Right lobe of liver (tissue), 6 donors: ENCODE measurements at places on chromosomes 11 and 22.
A peak's percentile ranks its signal among the peaks of the same experiment; 100 is the strongest.

DNA sequence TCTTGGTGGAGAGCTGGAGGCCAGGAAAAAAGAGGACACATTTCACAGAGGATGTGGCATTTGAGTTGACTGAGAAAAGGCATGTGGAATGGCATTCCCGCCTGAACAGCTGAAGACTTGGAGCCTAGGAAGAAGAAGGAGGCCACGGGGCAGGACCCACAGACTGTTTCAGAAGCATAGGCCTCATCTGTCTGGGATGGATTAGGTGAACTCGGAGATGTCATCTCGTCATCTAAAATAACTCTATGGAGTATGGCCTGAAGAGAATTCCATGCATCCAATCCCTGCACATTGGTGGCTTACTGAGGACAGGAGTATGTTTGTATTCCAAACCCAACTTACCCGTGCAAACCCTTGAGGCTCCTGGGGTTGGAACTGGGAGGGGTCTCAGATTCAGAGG is 16.4 kb downstream of the SPATA19 start:
- no peak for DNase-seq

DNA sequence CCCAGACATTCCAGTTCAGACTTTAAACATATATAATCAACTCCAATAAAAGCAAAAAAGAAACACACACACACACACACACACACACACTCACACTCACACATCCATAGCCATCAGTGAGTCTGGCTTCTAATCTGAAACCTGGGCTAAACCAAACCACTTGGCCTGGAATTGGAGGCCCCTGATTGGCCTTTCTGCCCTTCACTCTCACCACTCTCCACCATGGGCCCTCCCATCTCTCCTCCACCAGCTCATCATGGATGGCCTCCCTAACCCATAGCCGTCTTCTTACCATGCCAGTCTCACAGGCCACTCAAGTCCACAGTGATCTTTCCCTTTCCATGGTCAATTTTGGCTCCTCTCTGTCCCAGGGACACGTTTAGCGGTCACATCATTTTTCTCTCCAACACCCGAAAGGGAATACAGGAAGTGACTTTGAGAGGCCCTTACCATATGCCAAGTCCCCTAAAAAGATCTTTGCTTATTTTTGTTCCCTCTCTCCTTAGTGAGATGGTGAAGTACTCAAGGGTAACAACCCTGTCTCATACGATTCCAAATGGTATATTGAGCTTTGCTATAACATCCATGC is 66.6 kb downstream of the ENDOD1 start:
- no peak for DNase-seq

DNA sequence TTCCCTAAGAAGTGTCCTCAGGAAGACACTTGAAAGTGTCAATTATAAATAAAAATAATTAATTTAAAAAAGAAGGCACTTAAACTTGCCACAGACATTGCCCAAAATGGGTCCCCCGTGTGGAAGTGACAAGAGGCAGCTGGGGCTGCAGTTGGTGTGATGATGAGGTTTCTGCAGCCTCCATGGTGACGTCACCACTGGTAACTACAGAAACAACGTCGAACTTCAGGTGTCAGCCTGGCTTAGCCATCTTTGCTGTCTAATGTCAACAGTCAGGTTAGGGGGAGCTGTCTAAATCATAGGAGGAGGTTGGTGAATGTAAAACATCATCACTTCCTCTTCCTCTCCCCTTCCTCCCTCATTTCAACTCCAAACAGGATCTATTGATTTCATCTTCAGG is 328.6 kb downstream of the MN1 start:
- no peak for DNase-seq

DNA sequence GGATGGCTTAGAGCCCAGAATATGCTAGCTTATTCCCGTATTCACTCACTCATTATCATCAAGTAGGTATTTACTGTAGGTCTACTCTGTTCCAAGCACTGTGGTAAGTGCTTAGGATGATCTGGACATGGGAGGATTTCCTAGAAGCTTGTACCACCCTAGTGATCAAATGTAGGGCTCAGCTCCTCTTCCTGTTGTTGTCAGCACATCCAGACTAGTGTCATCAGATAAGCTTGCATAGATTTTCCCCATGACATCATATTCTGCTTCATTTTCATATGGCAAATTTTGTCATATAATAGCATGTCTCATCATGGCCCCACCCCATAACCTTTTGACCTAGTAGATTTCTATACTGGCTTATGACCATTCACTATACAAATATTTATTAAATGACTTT is 19.3 kb upstream of the NUCB2 start:
- DNase-seq, result no peak

GRCh38 chr11:2524446-2525165 is 79.8 kb downstream of the KCNQ1 start:
- no peak for DNase-seq

DNA sequence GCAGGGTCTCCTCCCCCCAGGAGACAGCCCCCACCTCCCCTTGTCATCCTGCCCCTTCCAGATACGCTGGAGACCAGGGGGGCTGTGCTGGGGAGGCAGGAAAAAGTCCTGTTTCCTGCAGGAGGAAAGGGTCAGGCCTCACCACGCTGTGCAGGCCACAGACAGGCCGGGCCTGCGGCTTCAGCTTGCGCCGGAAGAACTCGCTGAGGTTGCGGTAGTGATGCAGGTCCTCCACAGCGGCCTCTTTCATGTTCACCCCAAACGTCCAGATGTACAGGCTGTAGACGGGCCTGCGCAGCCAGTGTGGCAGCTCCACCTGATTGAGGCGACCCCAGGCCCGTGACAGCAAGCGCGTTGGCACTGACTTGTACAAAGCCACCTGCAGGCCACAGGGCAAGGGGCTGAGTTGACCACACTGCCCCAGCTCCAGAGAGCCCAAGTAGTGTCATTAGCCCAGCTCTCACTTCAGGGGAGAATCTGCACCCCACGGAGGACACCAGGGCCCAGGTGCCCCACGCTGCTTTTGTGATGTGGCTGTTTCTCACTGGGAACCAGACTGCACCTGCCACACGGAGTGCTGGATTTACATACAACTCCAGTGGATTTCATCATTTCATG is 40.4 kb downstream of the PISD start:
- no peak for DNase-seq

GRCh38 chr11:64359712-64360445 is 917 bp downstream of the RPS6KA4 start:
- no peak for DNase-seq

DNA sequence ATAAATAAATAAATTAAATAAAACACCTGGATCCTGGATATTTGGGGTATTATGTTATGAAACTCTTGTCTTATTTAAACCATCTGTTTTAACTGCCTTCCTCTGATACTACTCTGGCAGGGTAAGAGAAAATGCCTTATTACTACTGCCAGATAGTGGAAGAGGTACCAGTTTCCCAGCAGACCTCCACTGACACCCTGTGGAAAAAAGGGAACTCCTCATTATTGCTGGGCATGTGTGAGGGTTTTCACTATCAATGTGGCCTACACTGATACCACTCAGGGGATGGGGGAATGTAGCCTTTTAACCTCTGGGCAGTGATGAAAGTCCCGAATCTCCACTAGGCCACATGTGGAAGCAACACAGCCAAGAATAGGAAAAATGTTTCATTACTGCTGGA is 121.0 kb downstream of the LUZP2 start:
- no peak for DNase-seq

DNA sequence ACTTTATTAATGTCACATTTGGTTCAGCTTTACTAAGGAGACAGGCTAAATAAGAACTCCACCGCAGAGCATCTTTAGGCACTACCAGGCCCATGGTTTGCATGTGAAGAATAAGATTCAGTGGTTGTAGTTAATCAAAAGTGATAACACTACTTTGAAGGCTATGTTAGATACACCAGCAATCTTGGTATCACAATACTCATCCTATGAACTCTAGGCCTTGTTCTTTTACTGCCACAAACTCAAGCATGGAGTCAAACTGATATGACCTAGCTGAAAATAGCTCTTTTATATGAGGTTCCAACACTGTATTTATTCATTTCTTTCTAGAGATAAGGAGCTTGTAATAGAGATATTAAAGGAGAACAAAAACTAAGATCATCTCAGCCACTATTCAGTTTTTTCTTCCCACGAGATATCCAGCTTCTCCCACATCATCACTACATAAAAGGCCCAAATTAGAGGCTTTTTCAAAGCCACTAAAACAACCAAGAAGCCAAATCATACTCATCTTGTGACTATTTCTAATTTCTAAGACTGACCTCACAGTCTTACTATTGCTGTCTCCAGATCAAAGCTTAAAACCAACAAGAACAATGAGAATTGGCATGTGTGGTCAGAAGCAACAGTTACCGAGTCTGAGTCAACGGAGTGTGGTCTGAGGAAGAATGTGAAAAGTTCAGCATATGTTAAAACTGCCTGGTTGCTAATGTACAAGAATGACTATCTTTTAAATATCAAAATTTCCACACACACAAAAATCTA is 25.1 kb upstream of the GUCY1A2 start:
- no peak for DNase-seq

DNA sequence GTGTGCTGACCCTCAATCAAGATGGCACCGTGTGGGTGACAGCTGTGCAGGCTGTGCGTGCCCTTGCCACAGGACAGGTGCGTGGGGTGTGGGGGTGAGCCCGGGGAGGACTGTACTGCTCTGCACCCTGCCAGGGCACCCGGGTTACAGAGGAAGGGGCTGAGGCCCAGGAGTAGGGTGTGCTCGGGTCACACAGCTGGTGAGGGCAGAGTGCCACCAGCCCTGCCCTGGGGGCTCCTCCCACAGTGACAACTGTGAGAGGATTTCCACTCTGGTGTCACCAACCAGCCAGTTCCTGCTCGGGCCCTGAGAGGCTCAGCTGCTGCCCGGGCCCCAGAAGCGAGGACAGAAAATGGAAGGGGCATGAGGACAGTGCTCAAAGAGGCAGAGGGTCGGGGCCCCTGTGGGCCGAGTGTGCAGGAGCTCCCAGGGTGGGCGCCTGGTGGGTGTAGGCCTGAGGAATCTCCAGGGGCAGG is 20.5 kb downstream of the TRMU start:
- no peak for DNase-seq

DNA sequence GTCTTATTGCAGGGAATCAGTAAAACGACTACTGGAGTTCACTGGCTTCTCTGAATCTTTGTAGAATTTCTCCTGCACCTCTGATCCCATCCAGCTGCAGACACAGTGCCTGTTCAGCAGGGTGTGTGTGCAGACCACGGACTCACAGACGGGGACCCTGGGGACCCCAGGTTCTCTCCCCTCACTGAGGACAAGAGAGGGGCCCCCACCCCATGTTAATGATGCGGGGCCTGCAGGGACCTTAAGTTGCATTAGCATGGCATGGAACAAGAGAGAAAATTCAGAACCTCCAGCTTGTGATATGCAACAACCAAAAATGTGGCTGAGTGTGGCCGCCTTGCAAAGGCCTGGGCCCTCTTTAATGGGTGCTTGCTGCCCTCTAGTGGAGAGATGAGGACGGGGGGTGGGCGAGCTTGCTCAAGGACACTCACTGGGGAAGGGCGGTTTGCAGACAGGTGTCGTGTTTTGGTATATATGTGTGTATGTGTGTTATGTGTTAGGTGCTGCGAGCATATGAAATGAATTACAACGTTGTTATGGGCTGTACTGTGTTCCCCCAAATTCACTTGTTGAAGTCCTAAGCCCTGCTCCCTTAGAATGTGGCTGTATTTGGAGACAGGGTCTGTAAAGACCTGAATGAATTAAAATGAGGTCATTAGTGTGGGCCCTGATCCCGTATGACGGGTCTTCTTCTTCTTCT is 84.4 kb upstream of the SEPTIN5 start:
- peak; percentile 80 for DNase-seq

- no peak for DNase-seq
Observed at GRCh38 chr22:34943830-34944229, 122.1 kb upstream of the ISX start.

GRCh38 chr11:118294053-118294452 is 10.5 kb upstream of the CD3E start:
- no peak for DNase-seq

DNA sequence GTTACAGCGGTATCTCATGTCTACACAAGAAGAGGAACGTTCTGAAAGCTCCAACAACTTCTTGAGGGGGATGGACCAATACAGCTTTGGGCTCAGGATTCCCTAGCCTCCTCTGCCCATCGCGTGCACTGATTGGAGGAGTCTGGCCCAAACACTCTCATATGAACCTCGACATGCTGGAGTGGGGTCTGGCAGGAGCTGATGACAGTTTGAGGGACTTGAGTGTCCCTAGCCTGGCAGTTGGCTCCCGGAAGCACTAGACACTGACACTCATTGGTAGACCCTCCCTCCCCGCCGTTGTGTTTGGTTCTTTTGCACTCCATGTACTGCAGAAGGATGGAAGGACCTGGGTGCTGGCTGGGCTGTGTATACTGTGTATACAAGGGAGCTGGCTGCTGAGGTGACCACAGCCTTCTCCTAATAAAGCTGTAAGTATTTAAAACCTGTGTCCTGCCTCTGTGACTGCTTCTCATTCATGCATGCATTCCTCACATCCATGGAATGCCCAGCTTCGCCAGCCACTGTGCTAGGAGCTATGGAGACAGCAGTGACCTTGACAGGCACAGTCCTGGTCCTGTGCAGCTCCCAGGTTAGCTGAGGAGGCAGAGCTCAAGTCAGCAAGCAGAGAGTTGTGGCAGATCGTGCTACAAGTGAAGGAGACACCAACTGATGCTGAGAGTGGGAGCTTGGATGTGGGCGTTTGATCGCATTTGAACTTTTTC is 27.9 kb downstream of the ADAMTS15 start:
- no peak for DNase-seq

- peak; percentile 43 for DNase-seq
Observed at GRCh38 chr11:69484427-69485259, 3.2 kb downstream of the LINC01488 start.

DNA sequence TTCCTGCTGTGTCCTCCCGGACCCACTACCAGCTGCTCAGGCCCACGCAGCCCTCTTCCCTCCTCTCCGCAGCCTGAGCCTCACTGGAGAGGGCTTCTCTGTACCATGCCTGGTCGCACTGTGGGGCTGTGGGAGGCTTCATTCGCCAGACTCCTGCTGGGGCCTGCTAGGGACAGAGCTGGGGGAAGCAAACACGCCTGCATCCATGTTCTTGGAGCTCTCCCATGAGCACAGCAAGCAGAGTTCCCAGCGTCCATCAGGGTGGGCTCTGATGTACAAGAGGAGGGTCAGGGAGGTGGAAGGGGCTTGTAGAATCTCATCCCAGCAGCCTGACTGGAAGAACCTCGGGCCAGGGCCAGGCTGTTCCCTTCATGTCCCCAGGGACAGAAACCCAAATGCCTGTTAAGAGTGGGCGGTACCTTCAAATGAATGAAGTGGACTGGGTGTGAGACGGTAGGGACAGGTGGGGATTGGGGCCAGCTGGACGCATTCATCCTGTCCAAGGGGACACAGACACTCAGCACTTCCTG is 59.9 kb downstream of the MPPED1 start:
- DNase-seq, result no peak

- DNase-seq, result no peak
Observed at GRCh38 chr22:33357981-33358399, 299.8 kb upstream of the SYN3 start.

DNA sequence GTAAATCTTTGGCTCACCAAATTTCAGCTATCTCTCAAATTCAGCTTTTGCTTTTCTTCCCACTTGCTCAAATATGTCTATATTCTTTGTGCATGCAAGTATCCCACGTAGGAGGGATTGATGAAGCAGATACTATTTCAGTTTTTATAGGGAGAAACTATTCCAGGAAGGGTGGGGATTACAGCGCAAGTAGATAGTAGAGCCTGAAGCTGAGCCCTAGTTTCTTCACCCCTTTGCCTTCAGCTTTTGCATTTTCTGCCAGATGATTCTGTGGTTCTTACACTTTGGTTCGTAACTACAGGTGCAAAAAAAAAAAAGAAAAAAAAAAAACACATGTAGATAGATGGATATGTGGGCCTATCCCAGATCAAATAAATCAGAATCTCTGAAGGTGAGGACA is 3.1 kb upstream of the ACP2 start:
- DNase-seq, result no peak

GRCh38 chr11:56196705-56197104 is 20.3 kb downstream of the OR5J2 start:
- no peak for DNase-seq
